ENCODE measurements at places on chromosomes 3 and 15. TPM values are rescaled to one million over a fixed set of nuclear protein-coding genes. Genes with fewer than 3 reads are reported as not detected.
A peak's percentile ranks its signal among the peaks of the same experiment; 100 is the strongest.

DNA sequence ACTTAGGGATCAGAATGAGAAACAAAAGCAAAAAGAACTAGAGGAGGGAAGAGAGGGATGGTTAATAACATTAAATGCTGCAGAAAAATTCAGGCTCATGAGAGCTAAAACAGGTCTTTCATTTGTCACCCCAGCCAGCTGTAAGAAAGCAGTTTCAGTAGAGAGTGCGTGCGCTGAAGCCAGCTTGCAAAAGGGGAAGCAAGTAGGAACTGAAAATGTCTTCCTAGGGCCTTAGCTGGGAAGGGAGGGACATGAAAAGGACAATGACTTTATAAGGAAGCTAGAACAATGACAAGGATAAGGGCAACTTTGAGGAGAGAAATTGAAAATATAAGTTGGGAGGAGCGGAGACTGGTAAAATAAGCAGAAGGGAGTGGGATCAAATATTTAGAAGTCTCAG is 3.1 kb downstream of the CIAO2A start:
- peak overlapping the region; percentile 54 for H3K27ac ChIP-seq
- no peak for DNase-seq
- no peaks in the 10 kb centered on the region for H3K27me3 ChIP-seq
- H3K36me3 ChIP-seq, result no peaks in the 10 kb centered on the region

Gene CHRNB4
- not detected for total RNA-seq

Gene IL17RE
- total RNA-seq, result 10.9 TPM

- no peaks in the 10 kb centered on the region for H3K36me3 ChIP-seq
- no peaks in the 10 kb centered on the region for H3K27me3 ChIP-seq
- no peak overlapping the region for H3K4me3 ChIP-seq
- H3K4me1 ChIP-seq, result no peaks in the 10 kb centered on the region
These were observed 185.1 kb upstream of the GALNT15 start for GRCh38 chr3:15989419-15989818.

GRCh38 chr15:35595656-35596055 is 49.7 kb upstream of the DPH6 start:
- H3K36me3 ChIP-seq, result no peaks in the 10 kb centered on the region
- H3K4me1 ChIP-seq, result no peaks in the 10 kb centered on the region
- no peak overlapping the region for H3K27ac ChIP-seq
- H3K4me3 ChIP-seq, result no peak overlapping the region
- no peak for DNase-seq

- no peaks in the 10 kb centered on the region for H3K27me3 ChIP-seq
- peaks cover 17% of the 10 kb centered on the region for H3K4me1 ChIP-seq
- H3K4me3 ChIP-seq, result no peak overlapping the region
- no peak for DNase-seq
- H3K27ac ChIP-seq, result no peak overlapping the region
These were observed 2.7 kb upstream of the OPA1 start for GRCh38 chr3:193590088-193590856.

- H3K4me1 ChIP-seq, result no peaks in the 10 kb centered on the region
- no peaks in the 10 kb centered on the region for H3K36me3 ChIP-seq
- H3K27me3 ChIP-seq, result no peaks in the 10 kb centered on the region
- H3K4me3 ChIP-seq, result no peak overlapping the region
- no peak overlapping the region for H3K27ac ChIP-seq
These were observed 79.0 kb upstream of the DCLK3 start for GRCh38 chr3:36843065-36844051.

- no peak overlapping the region for H3K4me3 ChIP-seq
- no peaks in the 10 kb centered on the region for H3K4me1 ChIP-seq
- no peaks in the 10 kb centered on the region for H3K27me3 ChIP-seq
- H3K27ac ChIP-seq, result no peak overlapping the region
These were observed 153.2 kb upstream of the GPR149 start for GRCh38 chr3:154583086-154583634.

DNA sequence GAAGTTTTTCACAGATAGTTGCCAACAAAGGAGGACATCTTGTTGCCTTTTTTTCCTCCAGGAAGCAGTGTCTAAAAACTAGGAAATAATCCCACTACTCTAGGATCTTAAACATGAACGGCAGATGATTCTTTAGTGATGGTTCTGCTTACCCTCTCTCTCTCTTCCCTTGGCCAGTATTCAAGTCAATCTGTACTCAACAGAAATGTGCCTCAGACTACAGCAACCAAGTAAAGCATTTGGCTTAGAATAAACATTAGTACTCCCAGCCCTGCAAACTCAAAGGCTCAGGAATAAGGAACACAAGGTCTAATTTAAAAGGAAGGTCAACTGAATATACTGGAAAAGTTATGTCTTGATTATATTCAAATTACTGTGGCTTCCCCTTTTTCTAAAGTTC is 8.7 kb downstream of the NPTN start:
- peaks cover 94% of the 10 kb centered on the region for H3K4me1 ChIP-seq
- no peak overlapping the region for H3K27ac ChIP-seq
- no peaks in the 10 kb centered on the region for H3K36me3 ChIP-seq
- DNase-seq, result no peak

Gene CCDC39
- 0.26 TPM for total RNA-seq

- DNase-seq, result no peak
- no peak overlapping the region for H3K4me3 ChIP-seq
- H3K27me3 ChIP-seq, result no peaks in the 10 kb centered on the region
These were observed 133.9 kb downstream of the STAC start for GRCh38 chr3:36514171-36514570.

DNA sequence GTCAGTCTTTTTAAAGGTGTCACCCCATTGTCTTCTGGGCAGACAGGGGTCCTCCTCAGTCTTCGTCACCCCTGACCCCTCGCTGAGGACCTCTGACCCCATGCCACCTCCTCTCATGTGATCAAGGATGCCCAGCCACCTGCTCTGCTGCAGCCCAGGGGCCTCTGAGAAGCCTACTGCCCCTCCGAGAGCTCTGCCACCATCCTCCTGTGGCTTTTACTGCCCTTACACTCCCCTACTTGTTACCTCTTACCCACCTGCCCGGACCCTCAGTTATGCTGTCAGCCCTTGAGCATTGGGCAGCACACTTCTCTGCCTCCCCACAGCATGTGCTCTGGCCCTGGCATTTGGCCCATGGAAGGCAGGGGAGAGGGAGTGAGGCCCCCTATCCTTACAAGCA is 123.2 kb downstream of the LRRK1 start:
- no peaks in the 10 kb centered on the region for H3K36me3 ChIP-seq
- H3K27me3 ChIP-seq, result no peaks in the 10 kb centered on the region
- no peak overlapping the region for H3K27ac ChIP-seq
- no peak overlapping the region for H3K4me3 ChIP-seq
- no peaks in the 10 kb centered on the region for H3K4me1 ChIP-seq

- H3K4me3 ChIP-seq, result no peak overlapping the region
- H3K4me1 ChIP-seq, result peaks cover 4% of the 10 kb centered on the region
- H3K36me3 ChIP-seq, result no peaks in the 10 kb centered on the region
- H3K27ac ChIP-seq, result no peak overlapping the region
- no peak for DNase-seq
- H3K27me3 ChIP-seq, result no peaks in the 10 kb centered on the region
These were observed 153.8 kb upstream of the AZI2 start for GRCh38 chr3:28502397-28502937.

Gene DCLK3
- not detected for total RNA-seq

DNA sequence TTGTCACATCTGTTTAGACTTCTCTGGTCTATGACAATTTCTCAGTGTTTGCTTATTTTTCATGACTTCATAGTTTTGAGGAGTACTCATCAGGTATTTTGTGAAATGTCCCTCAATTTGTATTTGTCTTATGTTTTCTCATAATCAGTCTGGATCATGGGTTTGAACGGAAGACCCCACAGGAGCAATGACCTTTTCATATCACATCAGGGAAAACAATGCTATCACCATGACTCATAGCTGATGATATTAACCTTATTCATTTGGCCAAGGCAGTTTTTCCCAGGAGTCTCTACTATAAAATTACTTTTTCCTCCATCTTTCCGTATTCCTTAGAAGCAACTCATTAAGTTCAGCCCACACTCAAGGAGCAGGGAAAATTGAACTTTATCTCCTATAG is 32.7 kb downstream of the AADACL2 start:
- no peaks in the 10 kb centered on the region for H3K36me3 ChIP-seq
- H3K27ac ChIP-seq, result no peak overlapping the region
- no peak for DNase-seq
- no peaks in the 10 kb centered on the region for H3K27me3 ChIP-seq

Gene GP5
- total RNA-seq, result not detected

GRCh38 chr3:107956991-107957900 is 133.6 kb downstream of the CD47 start:
- peak; percentile 64 for DNase-seq
- no peak overlapping the region for H3K4me3 ChIP-seq
- peaks cover 14% of the 10 kb centered on the region for H3K4me1 ChIP-seq
- no peaks in the 10 kb centered on the region for H3K27me3 ChIP-seq
- H3K36me3 ChIP-seq, result no peaks in the 10 kb centered on the region

GRCh38 chr3:46830801-46831200 is 32.4 kb downstream of the MYL3 start:
- no peak overlapping the region for H3K27ac ChIP-seq
- H3K4me1 ChIP-seq, result peaks cover 6% of the 10 kb centered on the region
- DNase-seq, result no peak
- no peak overlapping the region for H3K4me3 ChIP-seq
- H3K36me3 ChIP-seq, result no peaks in the 10 kb centered on the region

Gene ROBO2
- total RNA-seq, result 1.3 TPM

DNA sequence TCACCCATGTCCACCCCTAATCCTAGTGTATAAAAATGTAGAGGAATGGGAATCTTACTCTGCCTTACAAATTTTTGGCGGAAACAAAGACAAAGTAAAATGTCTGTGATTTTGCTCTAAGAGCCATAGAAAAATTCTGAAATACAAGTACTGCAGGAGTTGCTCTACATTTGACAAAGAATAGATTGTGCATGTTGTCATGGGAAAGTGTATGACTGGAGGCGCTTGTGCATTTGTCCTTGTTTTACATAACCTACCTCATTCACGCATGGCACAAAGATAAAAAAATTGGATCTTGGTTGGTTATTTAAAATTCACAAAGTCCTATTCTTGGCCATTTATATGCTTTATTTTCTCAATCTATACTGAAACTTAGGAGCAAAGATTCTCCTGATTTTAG is 2.0 kb upstream of the TUSC7 start:
- H3K4me3 ChIP-seq, result no peak overlapping the region
- H3K27ac ChIP-seq, result no peak overlapping the region
- no peak for DNase-seq
- H3K27me3 ChIP-seq, result no peaks in the 10 kb centered on the region
- H3K36me3 ChIP-seq, result no peaks in the 10 kb centered on the region

Gene TRH
- total RNA-seq, result not detected

DNA sequence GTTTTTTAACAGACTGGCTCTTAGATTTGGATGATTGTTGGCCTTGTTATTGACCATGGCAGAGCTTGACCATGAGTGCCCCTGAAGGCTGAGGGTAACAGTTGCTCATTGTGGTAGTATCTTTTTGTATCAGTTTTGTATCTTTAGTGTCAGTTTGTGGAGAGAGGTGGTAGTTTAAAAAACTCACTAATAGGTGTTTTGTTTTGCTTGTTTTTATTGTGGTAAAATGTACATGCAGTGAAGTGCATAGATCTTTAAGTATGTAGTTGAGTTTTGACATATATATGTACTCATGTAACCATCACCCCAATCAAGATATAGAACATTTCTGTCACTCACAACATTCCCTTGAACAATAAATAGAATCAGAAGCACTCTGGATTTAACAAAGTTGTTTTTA is 9.8 kb downstream of the GMPS start:
- peaks cover 16% of the 10 kb centered on the region for H3K4me1 ChIP-seq
- H3K27ac ChIP-seq, result no peak overlapping the region
- no peak overlapping the region for H3K4me3 ChIP-seq
- DNase-seq, result no peak
- H3K27me3 ChIP-seq, result no peaks in the 10 kb centered on the region

Gene POPDC2
- total RNA-seq, result 0.99 TPM

Gene HIGD1A
- 36.3 TPM for total RNA-seq

DNA sequence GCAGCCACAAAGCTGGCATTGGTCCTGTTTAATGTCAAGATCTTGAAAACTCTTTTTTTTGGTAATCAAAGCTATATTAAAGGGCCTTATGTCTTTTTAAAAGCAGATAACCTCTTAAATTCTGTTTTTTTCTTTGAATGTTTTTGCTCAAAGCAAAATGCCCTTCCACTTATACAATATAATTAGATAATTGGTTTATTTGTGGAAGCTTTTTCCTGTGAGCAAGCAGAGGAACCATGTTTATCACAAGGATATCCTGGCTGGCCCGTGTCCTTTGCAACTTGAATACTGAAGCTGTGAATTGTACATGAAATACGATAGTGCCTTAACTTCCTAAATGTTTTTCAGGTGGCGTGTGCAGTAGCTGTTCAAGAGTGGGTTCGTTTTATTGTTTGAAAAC is 2.6 kb downstream of the ST3GAL6 start:
- no peaks in the 10 kb centered on the region for H3K36me3 ChIP-seq
- H3K4me1 ChIP-seq, result peaks cover 17% of the 10 kb centered on the region
- H3K27me3 ChIP-seq, result no peaks in the 10 kb centered on the region
- no peak overlapping the region for H3K27ac ChIP-seq

- H3K36me3 ChIP-seq, result no peaks in the 10 kb centered on the region
- peaks cover 22% of the 10 kb centered on the region for H3K4me1 ChIP-seq
- H3K27me3 ChIP-seq, result no peaks in the 10 kb centered on the region
- DNase-seq, result no peak
- peak overlapping the region; percentile 29 for H3K4me3 ChIP-seq
These were observed 842 bp upstream of the U2SURP start for GRCh38 chr3:143000528-143000927.

DNA sequence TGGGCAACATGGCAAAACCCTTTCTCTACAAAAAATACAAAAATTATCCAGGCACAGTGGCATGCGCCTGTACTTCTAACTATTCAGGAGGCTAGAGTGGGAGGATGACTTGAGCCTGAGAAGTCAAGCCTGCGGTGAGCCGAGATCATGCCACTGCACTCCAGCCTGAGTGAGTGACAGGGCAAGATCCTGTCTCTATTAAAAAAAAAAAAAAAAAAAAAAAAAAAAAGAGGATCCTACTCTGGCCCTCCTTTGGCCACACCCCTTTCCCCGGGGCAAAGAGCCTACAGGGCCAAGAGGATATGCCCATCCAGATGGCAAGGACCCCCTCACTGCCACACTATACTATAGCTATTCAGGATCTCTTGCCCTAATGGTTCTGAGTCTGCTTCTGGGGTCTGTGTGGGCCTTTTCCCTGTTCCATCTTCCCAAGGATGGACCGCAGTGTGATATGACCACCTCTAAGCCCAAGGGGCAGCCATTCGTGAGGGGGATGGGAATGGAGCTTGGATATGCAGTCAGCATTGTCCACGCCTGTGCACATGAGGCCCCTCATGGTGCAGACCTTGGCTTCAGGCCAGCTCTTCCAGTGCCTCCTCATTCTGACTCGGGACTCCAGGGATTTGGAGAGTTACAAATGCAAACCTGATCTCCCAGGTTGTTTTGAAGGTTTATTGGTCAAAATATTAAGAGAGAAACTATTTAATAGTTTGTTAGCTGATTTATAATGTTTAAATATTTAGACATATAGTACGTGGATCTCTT is 7.3 kb downstream of the TYRO3 start:
- no peak overlapping the region for H3K27ac ChIP-seq
- H3K36me3 ChIP-seq, result no peaks in the 10 kb centered on the region
- no peak for DNase-seq
- no peak overlapping the region for H3K4me3 ChIP-seq
- H3K27me3 ChIP-seq, result no peaks in the 10 kb centered on the region
- peaks cover 8% of the 10 kb centered on the region for H3K4me1 ChIP-seq

Gene SLC22A13
- not detected for total RNA-seq

Measured in body of pancreas (tissue), 4 donors.